GF-D8 (cell line): ENCODE measurements at places on chromosomes 2 and 18.

DNA sequence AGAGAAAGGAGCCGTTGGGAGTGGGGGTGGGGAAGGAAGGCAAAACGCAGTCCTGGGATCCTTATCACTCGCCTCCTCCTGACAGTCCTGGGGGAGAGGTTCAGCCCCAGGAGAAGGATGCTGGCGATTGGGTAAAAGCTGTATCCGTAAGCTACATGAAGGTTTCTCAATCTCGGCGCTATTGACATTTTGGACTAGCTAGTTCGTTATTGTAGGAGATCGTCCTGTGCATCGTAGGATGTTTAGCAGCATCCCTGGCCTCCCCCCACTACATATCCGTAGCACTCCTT lies 511 bp upstream of the TP53I3 start:
- no peak for DNase-seq

- no peak for DNase-seq
Measured at GRCh38 chr2:120829633-120830025, 94.0 kb downstream of the GLI2 start.

- no peak for DNase-seq
Measured at GRCh38 chr2:117714745-117715417, 99.6 kb upstream of the DDX18 start.

GRCh38 chr2:205405752-205406151 lies 276.5 kb upstream of the NRP2 start:
- DNase-seq = no peak

GRCh38 chr2:133794114-133794513 lies 225.9 kb upstream of the NCKAP5 start:
- DNase-seq = no peak

- no peak for DNase-seq
Measured at GRCh38 chr2:192953116-192953515, 758.4 kb upstream of the TMEFF2 start.

DNA sequence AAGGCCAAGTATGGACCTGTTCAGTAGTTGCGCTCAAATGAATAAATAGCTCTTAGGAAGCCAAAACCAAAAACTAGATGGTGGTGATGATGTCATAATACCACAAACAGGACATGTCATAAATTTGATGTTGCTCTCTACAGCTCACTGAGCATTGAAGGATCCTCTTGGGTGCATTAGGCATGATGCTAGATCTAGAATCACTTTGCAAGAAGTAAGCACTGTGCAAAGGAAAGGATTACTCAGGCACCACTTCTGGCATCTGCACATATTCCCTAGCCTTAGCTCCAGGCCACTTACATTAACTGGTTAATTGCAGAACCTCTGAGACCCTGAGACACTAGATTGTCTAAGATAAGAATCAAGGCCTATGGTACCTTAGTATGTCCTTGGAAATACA lies 58.0 kb downstream of the LRRTM1 start:
- no peak for DNase-seq

DNA sequence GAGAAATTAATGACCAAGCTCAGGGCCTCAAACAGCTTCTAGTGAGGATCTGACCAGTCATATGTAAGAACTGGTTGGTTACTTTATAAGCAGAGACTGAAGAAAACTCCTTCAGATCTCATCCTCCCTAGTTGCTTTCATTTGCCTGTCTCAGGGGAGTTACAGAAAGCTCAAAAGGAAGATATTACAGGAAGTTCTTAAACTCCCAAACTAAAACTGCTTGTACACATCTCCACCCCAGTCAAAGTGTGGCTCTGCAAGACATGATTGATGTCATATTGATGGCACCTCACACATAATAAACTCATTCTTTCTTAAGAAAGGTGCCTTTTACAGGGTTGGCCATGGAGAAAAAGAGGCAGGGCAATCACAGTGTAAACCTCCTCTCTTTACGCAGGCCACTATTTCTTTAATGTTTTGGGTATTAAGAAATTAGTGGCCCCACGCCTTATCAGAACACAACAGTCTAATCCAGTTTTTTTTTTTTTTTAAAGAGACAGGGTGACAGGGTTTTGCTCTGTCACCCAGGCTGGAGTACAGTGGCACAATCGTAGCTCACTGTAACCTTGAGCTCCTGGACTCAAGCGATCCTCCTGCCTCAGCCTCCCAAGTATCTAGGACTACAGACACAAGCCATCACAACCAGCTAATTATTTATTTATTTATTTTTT lies 62.6 kb upstream of the STK17B start:
- peak; percentile 82 for DNase-seq

- DNase-seq = no peak
Measured at GRCh38 chr2:203175371-203175770, 63.4 kb upstream of the CYP20A1 start.

- DNase-seq = no peak
Measured at GRCh38 chr18:47557160-47557559, 305.7 kb upstream of the SKOR2 start.

GRCh38 chr2:240451791-240452461 lies 16.5 kb downstream of the GPC1 start:
- DNase-seq = no peak

DNA sequence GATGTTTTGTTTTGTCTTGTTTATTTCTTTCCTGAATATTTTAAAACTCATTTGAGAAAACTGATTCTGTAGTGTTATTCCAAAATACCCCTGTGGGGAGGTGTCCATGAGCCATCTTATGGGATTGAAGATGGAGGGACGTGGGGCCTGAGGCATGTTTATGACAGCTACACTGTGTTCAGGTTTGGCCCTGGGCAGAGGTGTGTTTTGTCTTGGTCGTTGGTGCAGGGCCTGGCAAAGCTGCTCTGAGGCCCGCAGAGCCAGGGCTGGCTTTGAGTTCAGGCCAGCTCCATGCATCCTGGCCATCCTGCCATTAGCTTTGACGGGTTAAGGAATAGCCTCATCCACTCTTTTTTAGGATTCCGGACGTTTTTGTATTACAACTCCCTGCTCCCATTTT lies 68.9 kb downstream of the TMEM18 start:
- DNase-seq = no peak

- DNase-seq = no peak
Measured at GRCh38 chr2:124683536-124684428, 658.7 kb downstream of the CNTNAP5 start.

DNA sequence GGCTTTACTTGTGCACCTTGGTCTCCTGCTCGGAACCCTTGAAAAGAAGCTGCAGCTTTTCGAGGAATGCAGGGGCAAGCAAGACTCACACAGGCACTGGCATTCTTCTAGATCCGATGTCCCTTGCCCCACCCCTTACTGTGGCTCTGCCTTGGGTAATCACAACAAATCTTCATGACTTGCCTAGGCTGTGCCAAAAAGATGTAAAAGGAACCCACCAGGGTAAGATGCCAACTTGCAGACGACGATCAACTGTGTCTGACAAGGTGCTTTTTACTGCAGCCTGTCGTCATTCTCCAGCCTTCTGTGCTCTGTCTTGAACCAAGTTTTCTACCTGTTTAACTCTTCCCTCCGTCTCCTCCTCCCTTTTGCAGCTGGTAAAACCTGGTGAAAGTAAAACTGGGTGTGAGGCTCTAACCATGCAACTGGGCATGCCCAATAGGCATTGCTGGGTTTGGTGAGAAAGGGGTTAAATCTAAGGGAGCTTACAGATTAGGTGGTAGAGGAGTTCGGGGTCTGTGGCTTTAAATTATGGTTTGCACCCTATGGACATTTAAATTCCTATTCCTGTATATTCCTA lies 909 bp upstream of the NRXN1 start:
- DNase-seq = no peak

GRCh38 chr2:158645299-158645698 lies 149.8 kb upstream of the DAPL1 start:
- DNase-seq = no peak

- DNase-seq = no peak
Measured at GRCh38 chr2:151228847-151229512, 32.7 kb downstream of the RBM43 start.

- DNase-seq = no peak
Measured at GRCh38 chr18:2716394-2717326, 61.1 kb downstream of the SMCHD1 start.

DNA sequence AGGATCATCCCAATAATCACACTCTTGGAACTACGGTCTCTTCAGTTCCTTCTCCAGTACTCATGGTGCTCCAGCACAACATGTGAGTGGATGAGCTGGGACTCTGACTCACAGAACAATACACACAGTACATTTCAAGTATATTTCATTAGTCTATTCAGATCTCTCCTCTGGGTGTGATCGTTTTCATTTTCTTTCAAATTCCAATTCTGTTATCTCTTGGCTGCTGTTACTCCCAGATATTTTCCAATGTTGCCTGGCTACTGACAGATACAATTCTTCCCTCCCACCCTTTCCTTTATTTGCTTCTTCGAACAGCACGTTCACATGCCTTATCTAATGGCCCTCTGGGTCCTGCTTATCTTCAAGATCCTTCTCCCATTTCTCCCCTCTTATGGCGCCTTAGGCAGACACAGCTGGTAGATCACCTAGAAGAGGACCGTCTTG lies 216.0 kb downstream of the ACKR3 start:
- DNase-seq = no peak

GRCh38 chr2:232420463-232421188 lies 14.0 kb downstream of the ALPG start:
- DNase-seq = no peak

GRCh38 chr18:8365528-8365927 lies 243.7 kb upstream of the RAB12 start:
- DNase-seq = no peak

DNA sequence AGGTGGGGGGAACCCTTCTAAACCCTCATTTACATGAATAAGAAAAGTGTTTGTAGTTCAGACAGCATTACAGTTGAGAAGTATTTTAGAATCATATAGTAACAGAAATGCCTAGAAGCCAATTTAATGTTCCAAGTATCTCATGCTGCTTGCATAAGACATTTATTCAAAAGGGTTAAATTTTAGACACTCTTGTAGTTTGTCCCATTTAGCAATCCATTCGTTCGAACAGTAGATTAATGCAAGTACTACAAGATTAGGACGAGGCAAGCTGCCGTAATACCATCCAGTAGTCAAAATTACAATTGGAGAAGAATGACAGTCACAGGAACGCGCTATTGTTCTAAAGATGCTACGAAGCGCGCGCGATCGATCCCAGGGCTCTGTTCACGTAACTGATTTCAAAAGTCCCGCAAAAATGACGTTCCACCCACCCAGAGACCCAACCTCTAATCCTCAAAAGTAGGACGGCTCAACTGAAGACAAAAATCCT lies 1.2 kb downstream of the TMEM237 start:
- no peak for DNase-seq

GRCh38 chr2:171316220-171316619 lies 117.6 kb downstream of the METTL8 start:
- no peak for DNase-seq

GRCh38 chr2:32825291-32825712 lies 121.5 kb upstream of the LTBP1 start:
- DNase-seq = no peak

- DNase-seq = no peak
Measured at GRCh38 chr2:73107211-73107926, 5.4 kb downstream of the RAB11FIP5 start.

GRCh38 chr2:125471963-125472362 lies 1184.0 kb upstream of the GYPC start:
- no peak for DNase-seq

DNA sequence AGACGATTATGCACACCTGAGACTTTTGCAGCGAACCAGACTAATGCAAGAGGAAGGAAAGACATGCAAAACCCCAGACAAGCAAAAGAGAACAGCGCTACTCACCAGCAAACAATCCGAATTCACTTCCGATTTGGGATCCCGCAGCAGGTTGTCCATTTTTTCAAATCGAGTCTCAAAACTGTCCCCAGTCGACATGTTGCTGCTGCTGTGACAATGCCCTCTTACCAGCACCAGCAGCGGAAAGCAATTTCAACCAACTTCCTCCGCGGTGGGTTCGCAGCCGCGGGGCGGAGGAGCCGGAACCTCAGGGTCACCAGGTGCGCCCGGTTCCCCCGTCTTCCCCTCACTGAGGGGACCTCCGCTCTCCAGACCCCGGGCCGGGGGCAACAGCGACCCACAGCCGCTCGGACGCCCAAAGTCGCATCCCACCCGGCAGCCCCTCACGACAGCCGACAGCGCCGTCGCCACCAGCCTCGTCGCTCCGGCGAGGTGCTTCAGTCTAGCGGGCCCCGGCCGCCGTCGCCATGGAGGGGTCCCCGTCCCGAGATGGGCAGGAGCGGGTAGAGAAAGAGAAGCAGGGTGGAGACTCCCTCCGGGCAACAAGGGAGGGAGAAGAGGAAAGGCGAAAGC lies 784 bp downstream of the ROCK1 start:
- DNase-seq = peak; percentile 69

GRCh38 chr2:165253178-165253577 lies 14.0 kb downstream of the SCN2A start:
- no peak for DNase-seq

- peak; percentile 72 for DNase-seq
Measured at GRCh38 chr2:130864830-130865800, 28.4 kb downstream of the ARHGEF4 start.

DNA sequence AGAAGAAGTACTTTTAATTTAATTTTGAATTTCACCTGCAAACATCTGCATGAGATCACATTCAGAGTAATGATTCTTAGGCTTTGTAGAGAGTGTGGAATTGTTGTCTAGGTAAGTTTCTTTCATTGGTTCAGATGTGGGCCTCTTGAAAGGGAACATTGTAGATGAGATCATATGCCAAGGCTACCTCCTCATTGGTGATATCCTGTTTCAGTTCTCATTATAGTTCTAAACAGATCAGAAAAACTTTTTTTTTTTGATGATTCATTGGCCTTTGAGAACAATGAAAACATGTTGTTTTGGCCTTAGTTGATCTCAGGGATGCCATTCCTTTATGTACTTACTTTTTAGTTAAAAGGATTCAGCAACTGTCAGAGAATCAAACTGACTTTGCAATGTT lies 44.5 kb downstream of the EML6 start:
- no peak for DNase-seq

GRCh38 chr2:113133704-113134598 lies 6.6 kb downstream of the IL1RN start:
- DNase-seq = no peak

- no peak for DNase-seq
Measured at GRCh38 chr2:240293557-240294461, 141.7 kb upstream of the GPC1 start.

- no peak for DNase-seq
Measured at GRCh38 chr2:239441261-239442078, 40.6 kb upstream of the HDAC4 start.

DNA sequence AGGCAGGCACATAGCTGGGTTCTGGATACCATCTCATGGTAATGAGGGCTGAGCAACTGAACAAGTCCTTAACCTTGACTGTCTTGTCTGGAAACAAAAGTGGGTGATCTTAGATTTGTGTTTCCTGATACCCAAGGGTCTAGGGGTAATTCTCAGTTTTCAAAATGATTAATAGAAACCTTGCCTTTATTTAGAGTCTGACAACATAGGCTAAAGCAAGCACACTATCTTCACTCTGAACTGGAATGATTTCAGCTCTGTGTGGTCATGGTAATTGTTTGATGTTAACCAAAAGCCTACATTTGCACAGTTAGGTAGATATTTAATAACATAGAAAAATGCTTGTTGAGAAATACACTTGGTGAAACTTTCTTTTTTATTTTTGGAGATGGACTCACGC lies 6.8 kb upstream of the LAMA3 start:
- DNase-seq = no peak
